ENCODE measurements at places on chromosomes 5 and 9.

DNA sequence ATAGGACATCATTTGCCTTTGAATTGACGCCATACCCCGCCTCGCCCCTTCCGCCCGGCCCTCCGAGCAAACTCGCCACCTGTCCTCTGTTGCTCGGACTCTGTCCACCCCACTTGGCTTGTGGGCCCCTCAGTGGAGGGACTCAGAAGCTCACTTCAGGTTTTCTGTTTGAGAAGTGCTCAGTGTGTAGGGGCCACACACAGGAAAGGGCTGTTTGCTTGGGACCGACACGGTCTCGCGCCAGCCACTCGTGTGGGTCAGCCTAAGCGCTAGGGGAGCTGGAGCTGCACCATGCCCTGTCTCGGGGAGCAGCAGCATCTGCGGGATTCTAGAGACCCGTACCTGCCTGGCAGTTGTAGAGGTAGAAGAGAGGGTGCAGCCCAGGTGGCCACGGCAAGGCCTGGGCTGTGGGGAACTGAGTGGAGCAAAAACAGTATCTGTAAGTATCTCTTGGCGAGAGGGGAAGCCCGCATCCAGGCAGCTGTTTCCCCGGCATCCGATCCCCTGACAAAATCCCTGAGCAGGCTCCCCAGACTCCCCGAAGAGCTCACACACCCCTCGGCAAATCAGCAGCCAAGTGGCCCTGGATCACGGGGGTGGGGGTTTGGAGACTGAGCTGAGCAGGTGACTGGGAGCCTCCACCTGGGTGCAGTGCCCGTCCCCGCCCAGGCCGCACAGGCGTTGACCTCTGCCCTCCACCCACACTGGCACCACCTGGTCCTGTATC lies 52.2 kb downstream of the COL5A1 start:
- DNase-seq: no peak

DNA sequence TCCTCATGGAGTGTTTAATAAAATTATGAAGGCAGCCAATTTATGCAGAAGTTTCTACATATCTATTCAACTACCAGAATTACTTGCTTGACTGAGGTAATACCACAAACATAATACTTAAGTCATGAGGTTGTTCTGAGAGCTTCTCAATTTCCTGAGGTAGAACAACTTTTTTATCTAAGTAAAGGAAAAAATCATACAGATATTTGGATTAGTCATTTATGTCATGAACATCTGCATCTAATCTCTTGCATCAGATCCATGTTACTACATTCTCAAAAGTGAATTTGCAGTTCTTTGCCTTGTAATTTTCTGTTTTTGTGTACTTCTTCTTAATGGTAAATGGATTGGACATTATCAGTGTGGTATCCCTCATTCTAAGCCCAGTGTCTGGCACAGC lies 60.4 kb upstream of the RGMB start:
- DNase-seq: no peak

DNA sequence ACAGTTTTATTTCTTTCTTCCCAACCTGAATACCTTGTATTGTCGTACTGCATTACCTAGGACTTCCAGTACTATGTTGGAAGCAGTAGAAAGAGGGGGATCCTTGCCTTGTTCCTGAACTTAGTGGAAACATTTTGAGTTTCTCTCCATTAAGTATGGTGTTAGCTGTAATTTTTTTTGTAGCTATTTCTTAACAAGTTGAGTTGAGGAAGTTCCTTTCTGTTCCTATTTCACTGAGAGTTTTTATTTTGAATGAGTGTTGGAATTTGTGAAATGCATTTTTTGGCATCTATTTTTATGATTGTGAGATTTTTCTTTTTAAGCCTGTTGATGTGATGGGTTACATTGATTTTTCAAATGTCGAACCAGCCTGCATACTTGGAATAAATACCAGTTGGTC lies 49.0 kb downstream of the FSD1L start:
- DNase-seq: no peak

- DNase-seq: no peak
Observed at GRCh38 chr5:44619875-44620610, 188.7 kb upstream of the MRPS30 start.

- DNase-seq: peak; percentile 64
Observed at GRCh38 chr5:176192094-176192721, 46.0 kb upstream of the SIMC1 start.

DNA sequence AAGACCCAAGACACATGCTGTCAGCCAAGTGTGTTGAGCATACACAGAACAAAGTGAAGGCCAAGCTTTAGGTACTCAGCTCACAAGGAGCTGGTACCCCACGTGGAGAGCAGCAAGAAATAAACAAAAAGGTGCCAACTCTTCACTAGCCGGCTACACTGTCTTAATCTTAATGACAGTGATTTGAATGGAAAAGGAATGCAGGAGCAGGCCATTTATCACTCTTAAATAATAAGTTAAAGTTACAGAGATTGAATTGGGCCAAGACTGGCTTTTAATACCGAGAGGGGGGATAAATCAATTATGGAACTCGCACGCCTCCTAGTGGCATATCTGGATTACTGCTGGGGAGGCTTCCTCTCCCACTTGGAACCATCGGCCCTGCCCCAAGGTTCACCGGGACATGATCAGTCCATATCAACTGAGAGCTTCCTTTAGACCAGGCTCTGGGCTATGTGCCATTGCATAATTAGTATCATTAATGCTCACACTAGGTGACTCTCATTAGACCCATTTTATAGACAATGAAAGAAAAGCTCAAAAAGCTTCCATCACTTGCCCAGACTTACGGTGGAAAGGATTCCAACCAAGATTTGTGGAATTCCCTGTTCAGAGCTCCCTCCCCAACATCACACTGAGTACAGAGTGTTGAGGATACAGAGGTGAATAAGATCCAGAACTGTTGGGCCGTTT lies 94.0 kb downstream of the ACTL7B start:
- peak; percentile 32 for DNase-seq

DNA sequence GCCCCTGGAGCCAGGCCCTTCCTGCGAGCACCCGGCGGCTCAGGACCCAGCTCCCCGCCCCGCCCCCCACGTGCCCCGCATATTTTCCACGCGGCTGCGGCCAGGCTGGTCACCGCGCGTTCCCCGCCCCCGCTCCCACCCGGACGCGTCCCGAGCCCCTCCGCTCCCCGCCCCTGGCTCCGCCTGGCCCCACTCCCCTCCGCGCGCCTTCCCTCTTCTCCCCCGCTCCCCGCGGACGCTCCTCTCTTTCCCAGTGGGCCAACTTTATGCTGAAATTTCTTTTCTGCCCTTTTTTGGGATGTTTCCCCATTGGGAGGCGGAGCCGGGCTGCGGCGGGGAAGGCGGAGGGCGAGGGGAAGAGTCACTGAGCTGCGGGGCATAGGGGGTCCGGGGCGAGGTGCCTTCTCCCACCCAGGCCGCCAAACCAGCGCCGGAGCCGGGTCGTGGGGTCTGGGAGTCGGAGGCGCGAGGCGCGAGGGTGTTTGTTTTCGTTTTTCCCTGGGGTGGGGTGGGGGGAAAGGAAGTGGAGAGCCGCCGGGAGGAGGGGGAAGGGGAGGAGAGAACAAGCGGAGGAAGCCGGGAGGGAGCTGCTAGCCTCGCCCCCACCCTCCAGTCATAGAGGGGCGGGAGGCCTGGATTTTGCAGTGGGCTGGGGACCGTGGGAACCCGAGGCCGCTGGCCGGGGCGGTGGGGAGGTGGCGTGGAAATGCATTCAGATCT lies 1.0 kb upstream of the TPM2 start:
- no peak for DNase-seq
